Muscle of back (tissue), 13 donors: ENCODE measurements at places on chromosomes 2 and 18. TPM values are rescaled to one million over a fixed set of nuclear protein-coding genes. Genes with fewer than 3 reads are reported as not detected.
A peak's percentile ranks its signal among the peaks of the same experiment; 100 is the strongest.

Gene PAPOLG
- polyA plus RNA-seq = 11.3 TPM

Gene FSIP2
- polyA plus RNA-seq = 1.6 TPM

DNA sequence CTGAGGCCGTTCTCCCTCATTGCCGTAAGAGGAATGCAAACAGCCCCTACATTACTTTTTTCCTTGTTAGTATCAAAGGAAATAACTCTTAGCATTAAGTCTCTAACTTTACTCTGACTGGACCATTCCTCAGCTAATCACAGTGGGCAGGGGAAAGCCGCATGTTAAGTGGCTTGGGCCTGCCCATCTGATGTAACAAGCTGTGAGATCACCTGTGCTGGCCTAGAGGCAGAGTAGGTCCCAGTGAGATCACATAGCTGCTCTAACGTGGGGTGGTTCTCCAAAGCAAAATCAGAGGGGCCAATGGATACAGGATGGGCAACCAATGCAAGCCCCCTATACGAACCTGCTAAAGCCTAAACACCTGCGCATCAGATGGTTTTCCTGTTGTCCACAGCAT, 5.9 kb upstream of the MOCOS start:
- DNase-seq = no peak

DNA sequence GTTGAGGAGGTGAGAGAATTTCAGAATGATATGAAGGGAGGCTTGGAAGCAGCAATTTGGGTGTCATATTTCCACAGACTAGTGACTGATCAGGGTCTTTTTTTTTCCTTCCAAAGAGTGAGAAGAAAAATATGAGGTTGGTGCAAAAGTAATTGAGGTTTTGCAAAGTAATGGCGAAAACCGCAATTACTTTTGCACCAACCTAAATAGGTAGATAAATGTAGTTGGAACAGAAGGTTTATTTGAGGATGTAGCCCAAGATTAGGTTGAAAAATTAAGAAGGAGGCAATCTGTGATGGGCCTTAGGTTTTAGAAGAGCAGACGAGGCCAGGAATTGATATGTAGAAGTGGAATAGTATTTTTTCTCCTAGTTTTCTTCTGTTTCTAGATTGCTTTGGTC, 7.8 kb upstream of the LTBP1 start:
- DNase-seq = no peak

DNA sequence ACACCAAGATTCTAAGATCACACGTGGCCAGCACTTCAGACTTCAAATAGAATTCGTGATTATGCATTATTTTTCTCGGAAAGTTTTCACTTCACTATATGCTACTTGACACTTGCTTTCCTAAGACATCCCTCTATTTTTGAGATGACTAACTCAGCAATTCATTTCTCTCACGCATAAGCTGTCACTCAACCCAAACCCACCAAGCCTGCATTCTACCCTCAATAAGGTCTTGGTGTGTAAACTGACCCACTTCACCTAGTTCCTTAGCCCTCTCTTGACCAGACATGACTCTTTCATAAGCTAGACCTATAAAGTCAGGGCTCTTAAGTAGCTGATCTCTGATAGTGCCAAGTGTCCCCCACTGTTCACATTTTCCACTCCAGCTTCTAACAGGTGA, 11.7 kb downstream of the CKAP2L start:
- DNase-seq = no peak

GRCh38 chr2:132547090-132547687, 122.8 kb downstream of the LYPD1 start:
- DNase-seq = peak; percentile 84

GRCh38 chr2:236685361-236685760, 115.7 kb downstream of the ACKR3 start:
- DNase-seq = no peak
